ENCODE measurements at places on chromosomes 2 and 18.

DNA sequence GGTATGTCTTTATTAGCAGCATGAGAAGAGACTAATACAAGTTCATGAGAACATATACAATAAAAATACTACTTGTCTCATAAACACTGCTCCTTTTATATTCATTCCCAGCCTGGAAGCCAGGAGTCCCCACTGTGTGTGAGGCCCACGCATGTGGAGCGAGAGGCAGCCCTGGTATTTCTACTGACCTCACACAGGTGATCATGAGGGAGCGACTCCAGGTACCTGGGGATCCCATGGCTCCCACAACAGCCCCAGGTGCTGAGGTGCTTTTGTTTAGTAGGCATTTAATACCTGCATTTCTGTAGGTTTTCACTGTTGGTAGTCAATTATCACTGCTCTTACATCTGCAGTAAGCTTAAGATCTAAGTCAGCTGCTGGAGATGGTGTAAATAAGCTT lies 75.2 kb downstream of the ZNF516 start:
- no peak for DNase-seq

- DNase-seq: no peak
These were observed 386.5 kb upstream of the TCF4 start for GRCh38 chr18:55974521-55974920.

DNA sequence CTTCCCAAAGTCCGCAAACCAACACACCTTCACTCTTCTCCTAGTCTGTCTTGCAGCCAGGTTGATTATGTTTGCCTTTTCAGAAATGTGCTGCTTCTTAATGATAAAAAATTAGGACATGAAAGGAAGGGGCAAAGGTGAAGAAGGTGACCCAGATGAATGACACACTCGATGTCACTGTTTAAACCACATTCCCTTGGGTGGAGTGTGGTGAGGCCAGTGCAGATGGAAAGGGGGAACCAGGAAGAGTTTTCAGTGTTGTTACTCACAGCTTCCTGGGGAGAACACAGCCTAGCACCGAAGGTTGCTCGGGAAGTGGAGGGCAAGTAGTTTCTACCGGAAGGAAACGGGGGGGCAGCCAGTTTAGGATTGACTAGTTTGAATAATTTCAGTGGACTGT lies 57.2 kb upstream of the BOD1L2 start:
- DNase-seq: no peak

- DNase-seq: no peak
These were observed 46.3 kb downstream of the EMX1 start for GRCh38 chr2:72963423-72964145.

DNA sequence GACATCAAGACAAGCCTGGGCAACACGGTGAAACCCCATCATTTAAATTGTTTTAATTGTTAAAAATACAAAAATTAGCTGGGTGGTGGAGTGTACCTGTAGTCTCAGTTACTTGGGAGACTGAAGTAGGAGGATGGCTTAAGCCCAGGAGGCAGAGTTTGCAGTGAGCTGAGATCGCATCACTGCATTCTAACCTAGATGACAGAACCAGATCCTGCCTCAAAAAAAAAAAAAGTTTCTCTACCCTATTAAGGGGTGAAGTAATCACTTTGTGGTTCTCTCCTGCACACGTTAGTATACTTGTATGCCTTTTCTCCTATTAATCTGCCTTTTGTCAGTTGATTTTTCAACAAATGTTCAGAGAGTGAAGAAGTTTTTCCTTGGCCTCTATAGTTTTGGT lies 18.1 kb upstream of the PUM2 start:
- DNase-seq: no peak

DNA sequence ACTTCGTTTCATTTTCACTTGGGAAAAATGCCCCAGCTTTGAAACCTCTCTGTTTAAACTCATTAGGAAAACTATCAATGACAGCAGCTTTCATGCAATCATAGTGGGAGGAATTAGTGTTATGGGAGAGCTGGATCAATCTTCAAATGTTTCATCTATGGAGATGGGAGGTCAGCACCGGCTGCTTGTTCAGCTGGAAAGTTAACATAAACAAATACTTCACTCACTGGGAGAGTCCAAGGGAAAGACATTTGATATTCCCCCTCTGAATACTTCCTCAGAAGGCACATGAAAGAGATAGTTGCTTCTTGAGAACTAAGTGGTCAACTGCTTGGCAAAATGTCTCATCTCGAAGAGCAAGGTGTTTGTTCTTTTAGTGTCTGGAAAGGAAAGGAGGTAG lies 7.3 kb downstream of the LYPD1 start:
- DNase-seq: peak; percentile 37

- no peak for DNase-seq
These were observed 458 bp downstream of the HYCC2 start for GRCh38 chr2:201070948-201071478.

- no peak for DNase-seq
These were observed 65.3 kb downstream of the CYBRD1 start for GRCh38 chr2:171587567-171587966.

GRCh38 chr2:68448671-68449653 lies 18.1 kb downstream of the FBXO48 start:
- DNase-seq: no peak

- no peak for DNase-seq
These were observed 11.1 kb downstream of the TRAK2 start for GRCh38 chr2:201440182-201440581.

DNA sequence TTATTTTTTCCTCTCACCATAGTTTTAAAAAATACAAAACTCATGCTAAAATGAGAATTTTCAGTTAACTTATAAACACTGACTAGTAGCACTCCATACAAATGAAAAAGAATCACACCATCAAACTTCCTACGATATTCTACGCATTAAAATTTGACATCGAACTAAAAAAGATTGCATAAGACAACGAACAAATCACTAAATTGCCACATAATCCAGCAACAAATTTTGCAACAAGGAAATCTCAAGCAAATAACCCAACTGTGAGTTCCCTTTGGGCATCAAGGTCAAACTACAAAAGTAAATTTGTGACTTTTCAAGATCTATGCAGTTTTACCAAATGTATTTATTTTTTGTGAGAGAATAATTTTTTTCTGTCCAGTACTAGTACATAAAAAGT lies 1.5 kb downstream of the MAP3K2 start:
- no peak for DNase-seq

GRCh38 chr2:223100061-223100511 lies 48.1 kb downstream of the KCNE4 start:
- DNase-seq: peak; percentile 88

DNA sequence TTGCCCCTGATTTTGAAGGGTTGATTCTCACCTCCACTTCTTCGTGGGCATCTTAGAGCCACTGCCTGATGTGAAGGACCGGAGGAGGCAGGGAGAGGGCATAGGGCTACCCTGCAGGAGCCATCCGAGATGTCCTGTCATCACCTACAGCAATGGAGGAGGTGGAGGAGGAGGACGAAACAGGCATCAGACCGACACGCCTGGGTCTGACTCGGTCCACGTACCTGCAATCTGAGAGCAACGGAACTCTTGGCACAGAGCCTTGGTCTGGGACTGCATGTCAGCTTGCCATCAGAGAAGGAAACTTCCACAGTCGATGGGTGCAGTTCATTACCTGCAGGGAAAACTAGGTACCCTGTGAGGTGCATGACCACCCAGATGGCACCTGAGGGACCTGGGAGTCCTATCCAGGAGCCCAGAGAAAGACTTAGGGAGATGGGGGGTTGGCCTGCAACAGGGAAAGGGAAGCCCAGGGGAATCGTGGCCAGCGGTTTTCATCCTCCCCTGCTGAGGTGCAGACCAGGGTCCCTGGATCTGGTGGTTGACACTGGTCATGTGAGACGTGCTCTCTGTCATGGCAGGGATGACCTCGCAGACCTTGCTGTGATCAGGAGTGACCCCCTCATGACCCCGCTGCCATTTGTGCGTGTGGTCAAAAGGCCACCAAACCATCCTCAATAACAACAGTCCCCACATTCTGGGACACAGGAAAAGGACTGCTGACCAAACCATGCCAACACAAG lies 190.8 kb downstream of the SEPTIN10 start:
- no peak for DNase-seq

- DNase-seq: no peak
These were observed 26.3 kb downstream of the ITM2C start for GRCh38 chr2:230891064-230891463.

DNA sequence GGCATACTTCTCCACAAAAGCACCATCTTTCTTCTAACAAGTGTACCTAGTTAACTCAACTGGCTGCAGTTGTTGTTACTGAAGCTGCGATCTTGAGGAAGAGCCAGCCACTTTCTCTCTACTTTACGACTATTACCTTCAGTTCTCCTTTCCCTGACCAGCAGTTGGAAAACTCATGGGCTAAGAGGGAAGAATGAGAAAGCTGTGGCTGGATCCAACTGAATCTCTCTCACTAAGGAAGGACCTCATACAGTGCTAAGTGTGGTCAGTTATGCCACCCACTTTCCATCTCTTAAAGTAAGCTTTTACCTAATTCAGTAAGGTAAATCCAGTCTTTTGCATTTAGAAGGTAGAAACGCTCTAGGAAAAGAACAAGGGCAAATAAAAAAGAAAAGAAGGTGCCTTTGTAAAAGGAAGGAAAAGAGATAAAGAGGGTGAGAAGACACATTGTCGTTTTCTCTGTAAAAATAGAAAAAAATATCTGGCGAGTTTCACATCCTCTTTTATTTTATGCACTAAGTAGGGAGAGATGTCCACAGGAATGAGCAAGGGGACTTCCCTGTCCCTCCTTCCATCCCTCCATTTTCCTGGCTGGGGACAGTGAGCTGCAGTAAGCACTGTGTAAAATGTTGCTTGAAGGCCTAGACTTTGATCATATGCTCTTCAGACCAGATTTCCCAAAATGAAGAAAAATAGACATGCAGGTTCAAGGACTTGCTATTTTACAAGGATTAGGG lies 73.4 kb downstream of the PLEKHM3 start:
- no peak for DNase-seq

GRCh38 chr2:12107939-12108338 lies 361.5 kb downstream of the LPIN1 start:
- peak; percentile 48 for DNase-seq

DNA sequence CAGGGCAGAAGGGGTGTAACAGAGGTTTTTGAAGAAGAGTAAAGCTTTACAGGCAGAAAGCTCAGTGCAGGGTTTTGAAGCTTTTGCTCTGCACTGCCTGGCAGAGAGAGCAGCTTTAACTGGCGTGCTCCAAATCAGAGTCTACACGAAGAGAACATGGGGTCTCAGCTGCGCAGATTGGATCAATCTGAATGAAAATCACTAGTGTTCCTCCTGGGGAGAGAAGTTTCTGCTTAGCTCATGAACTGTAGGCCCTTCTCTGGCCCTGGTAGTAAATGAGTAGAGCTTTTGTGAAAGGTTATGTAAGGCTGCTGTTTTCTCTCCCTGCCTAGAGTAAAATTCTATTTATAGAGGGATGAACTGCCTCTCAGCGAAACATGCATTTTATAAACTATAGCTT lies 13.6 kb downstream of the DCC start:
- DNase-seq: no peak

DNA sequence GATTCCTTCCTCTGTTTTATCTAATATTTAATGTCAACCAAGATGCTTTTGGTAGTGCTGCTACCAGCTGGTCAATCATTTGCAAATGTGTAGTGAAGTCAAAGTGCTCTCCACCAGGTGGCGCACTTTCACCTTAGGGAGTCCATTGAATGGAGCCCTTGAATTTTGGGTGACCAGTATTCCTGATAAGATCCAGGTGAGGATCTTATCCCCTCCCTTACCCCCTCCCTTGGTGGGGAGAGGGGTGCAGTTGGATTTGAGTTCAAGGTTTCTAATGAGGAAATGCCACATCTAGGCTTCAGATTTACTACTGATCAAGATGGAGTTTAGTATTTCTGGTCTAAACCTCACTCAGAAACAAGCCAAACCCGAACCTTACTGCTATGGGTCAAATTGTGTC lies 12.0 kb upstream of the E2F6 start:
- peak; percentile 36 for DNase-seq

GRCh38 chr18:1048032-1048431 lies 143.4 kb downstream of the ADCYAP1 start:
- peak; percentile 3 for DNase-seq

DNA sequence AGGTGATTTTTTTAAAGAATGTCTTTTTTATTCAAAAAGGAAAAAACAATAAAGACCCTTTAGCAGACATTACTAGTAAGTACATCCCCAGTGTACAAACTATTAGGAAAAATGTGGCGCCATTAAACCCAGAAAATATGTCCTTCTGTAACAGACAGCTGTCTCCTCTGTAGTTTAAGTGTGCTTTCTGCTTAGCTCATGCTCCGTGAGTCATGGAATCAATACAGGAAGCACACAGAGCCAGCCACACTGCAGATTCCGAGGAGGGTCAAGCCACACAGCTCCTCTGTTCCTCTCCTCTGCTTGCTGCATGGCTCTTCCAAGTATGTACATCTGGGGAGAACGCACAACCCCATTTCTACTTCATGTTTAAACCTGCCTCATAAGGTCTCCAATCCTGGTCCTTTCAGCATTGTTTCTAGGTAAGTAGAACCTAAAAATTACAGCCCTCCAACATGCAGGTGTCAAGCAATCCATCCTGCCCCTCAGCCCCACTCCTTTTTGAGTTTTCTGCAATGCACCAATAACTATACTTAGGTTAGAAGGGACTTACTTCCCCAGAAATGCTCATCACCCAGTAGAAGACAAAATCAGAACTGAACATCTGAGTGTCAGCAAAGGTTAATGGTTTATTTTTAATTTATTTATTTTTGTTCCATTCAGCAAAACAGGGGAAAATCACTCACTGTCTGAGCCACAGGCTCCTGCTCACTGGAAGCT lies 37.5 kb downstream of the ACVR1 start:
- DNase-seq: peak; percentile 79

GRCh38 chr18:29012883-29013465 lies 836.0 kb upstream of the CDH2 start:
- no peak for DNase-seq

- DNase-seq: no peak
These were observed 58.6 kb upstream of the AFF3 start for GRCh38 chr2:100200985-100201384.

- DNase-seq: no peak
These were observed 113.8 kb downstream of the THADA start for GRCh38 chr2:43481927-43482542.

- no peak for DNase-seq
These were observed 20.5 kb downstream of the SH2D6 start for GRCh38 chr2:85439025-85439472.
